Putamen (tissue), 1 donor: ENCODE measurements at places on chromosomes 6 and 20.

DNA sequence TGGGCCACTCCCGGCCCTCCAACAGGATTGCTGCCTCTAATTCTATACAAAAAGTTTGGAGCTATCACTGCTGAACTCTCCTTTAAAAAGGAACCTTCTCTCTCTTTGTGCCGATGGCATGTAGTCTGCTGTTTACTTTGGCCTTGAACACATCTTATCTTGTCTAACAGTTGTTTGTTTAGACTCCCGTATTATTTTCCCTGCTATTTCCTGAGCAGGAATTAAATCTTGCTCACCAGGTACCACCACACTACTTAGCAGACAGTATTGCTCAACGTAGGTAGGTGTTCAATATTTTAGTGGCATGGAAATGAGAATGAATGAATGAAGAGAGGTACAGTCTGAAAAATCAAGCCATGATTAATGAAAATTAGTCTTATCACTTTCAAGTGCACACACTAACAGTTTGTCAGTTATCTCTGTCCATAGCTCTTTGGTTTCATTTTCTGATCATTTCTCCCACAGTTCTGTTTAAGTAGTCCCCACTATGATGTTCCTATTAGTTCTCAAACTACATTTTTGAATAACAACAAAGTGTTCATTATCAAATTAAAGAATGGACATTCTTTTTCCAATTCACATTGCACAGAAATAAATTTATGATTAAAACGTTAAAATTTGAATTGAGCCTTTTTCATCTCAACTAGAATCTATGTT is 6.8 kb upstream of the HEY2 start:
- no peak for DNase-seq

DNA sequence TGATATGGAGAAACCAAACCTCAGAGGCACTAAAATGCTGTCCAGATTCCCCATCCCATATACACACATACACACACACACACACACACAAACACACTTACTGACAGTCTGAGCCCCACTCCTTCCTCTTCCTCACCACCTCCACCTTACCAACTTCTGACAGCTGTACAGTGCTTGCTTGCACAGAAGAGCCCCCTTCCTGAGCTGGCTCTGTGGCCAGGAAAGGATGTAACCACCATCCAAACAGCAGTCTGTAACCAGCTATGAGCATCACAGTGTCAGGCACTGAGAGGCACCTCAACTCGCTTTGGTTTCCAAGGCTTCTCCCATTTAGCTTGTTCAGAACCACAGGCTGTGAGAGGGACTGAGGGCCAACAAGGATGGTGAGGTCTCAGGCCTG is 5.9 kb upstream of the C6orf136 start:
- no peak for DNase-seq

DNA sequence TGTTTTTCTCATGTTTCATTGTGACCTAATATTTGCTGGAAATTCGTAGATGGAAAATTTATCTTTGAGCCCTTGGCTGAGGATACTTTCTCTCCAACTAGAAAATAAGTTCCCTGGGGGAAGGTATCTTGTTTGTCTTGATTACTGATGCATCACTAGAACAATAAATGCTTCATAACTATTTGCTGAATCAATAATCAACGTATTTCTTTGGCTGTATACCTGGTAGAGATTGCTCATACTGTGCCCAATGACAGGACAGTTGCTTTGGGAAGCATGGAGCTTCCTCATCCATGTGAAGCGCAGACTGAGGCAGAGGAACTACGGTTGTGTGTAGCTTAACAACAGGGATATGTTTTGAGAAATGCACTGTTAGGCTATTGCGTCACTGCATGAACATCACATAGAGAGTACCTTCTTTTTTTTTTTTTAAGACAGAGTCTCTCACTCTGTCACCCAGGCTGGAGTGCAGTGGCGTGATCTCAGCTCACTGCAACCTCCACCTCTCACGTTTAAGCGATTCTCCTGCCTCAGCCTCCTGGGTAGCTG is 34.2 kb upstream of the RPN2 start:
- no peak for DNase-seq

GRCh38 chr20:36435592-36436541 is 105.5 kb upstream of the MYL9 start:
- DNase-seq, result no peak
